ENCODE measurements at places on chromosomes 13 and 19.

DNA sequence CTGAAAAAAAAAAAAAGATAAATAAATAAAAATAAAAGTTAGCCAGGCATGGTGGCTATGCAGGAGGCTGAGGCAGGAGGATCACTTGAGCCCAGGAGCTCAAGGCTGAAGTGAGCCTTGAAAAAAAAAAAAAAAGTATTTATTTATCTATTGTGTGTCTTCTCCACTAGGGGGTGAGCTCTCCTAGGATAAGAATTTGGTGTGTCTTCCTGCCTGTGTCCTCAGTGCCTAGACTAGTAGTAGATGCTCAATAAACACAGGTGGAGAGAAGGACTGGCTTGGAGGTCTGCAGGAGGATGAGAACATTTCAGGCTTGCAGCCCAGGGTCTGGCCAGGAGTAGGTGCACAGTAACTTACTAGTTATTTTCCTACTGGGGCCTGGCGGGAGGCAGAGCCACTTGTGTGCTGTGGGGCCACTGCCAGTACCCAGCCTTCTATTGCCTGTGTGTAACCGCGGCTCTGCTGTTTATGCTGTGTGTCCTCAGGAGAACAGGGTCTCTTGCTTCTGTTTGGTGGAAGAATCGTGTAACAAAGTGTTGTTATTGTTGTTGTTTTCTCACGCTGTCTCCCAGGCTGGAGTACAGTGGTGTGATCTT lies 5.4 kb downstream of the LMTK3 start:
- DNase-seq, result peak; percentile 61

- DNase-seq, result no peak
These were observed 349.0 kb downstream of the EFNB2 start for GRCh38 chr13:106186366-106187030.

DNA sequence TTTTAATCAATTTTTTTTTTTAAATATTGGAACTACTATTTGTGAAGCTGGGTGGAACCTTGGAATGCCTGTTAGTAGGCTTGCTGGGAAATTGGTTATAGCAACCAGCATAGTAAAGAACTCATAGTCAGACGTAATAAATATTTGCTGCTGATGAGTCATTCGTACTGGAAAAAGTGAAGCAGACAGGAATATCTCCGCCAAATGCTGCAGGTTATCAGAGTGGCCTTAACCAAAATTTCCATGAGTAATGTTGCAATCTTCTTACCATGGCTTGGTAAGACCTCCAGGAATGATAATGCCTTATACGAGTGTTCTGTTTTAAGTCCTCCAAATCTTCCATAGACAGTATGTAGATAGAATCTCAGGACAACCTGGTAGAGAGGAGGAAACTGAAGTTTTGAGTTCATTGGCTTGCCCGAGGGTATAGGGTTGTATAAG lies 34.2 kb downstream of the MBNL2 start:
- no peak for DNase-seq

- DNase-seq, result no peak
These were observed 7.0 kb upstream of the LILRA1 start for GRCh38 chr19:54586397-54586796.

DNA sequence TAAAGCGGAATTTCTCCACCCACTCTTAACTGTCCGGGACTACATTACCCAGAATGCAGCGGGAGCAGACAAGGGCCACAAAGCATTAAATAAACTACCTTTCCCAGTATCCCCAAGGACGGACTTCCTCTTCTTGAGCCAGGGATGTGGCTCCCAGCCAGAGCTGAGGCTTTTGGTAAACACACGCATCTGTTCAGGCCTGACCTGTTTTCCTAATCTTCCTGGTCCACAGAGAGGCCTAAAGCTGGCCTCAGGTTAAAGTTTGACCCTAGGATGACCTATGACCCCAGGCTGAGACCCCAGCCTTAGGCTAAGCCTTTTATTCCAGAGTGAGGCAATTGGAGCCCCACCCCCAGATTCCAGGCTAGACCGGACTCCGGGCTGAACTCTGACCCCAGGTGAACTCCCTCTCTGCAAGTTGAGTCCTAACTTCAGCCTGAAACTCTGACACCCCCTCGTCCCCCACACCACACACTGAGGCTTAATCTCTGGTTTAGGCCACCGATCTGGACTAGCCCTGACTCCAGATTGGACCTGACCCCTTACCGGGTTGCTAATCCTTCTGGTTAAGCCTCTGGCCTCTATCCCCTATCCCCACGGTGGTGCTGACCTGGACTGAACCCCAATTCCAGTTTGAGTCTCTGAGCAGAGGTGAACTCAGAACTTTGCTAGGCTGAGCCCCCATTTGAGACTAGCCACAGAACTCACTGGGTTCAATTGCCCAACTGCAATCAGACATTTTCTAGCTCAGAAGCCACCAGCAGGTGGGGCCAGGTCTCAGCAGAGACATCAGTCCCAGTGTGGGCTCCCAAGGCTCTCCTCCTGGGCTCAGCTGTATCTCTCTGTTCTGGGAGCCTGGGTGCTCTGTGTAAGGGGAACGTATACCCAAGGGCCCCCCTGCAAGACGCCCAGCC lies 750 bp upstream of the GPR108 start:
- DNase-seq, result peak; percentile 72

- no peak for DNase-seq
These were observed 56.9 kb downstream of the PEPD start for GRCh38 chr19:33464733-33465115.

DNA sequence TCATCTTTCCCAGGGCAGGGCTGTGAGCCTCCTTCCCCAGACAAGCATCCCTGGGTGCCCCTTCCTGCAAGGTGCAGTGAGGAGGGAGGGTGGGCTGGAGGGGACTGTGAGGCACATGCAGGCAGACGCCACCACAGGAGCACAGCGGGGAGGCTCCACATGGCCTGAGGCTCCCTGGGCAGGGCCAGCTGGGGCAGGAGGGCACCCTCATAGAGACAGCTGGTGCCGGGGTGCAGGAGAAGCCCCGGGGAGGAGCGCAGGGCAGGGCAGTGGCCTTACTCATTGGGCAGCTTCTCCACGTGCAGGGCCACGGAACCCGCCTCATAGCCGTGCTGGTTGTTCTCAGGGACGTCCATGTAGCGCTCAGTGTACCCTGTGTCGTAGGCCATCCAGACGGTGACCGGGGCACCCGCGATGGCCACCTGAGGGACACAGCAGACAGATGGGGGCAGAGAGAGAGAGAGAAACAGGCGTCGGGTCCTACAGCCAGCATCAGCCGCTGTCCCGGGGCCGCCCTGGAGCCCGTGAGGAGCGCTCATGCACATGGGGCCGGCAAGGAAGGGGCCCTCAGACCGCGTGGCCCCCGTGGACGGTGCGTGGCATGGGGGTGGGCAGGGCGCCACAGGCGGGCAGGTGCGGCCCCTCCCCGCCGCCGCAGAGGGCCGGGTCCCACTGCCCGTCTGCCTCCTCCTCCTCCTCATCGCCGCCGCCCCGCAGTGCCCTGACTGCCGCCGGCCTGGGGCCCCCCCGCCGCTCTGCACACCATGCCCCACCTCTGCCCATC lies 12.5 kb upstream of the MYDGF start:
- DNase-seq, result no peak

DNA sequence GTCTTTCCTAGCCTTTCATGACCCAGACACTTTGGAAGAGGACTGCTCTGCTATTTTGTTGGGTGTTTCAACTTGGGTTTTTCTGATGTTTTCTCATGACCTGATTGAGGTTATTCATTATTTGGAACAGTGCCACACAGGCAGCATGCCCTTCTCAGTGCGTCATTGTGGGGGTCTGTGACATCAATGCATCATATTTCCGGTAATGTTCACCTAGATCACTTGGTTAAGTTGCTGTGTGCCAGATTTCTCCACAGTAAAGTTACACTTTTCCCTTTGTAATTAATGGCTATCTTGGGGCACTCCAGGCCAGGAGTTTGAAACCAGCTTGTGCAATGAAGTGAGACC lies 124.4 kb downstream of the SIPA1L3 start:
- no peak for DNase-seq

- DNase-seq, result peak; percentile 21
These were observed 53.2 kb downstream of the GPR12 start for GRCh38 chr13:26707122-26708006.

DNA sequence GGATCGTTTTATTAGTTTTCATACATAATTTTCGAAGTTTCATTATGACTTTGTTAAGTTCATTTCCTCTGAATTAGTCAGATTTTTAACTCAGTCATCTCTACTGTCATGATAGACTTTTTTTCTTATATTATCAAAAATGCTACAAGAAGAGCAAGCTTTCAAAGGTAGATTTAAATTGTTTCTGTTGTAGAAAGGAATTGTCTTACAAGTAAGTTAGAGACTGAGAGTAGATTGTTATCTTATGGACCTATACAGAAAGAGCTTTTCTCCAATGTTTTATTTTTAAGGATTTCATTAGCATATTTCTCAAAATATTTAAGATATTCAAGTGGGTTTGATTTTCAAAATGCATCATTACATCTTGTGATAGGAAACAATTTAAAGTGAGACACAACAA lies 2.7 kb downstream of the MAB21L1 start:
- no peak for DNase-seq

DNA sequence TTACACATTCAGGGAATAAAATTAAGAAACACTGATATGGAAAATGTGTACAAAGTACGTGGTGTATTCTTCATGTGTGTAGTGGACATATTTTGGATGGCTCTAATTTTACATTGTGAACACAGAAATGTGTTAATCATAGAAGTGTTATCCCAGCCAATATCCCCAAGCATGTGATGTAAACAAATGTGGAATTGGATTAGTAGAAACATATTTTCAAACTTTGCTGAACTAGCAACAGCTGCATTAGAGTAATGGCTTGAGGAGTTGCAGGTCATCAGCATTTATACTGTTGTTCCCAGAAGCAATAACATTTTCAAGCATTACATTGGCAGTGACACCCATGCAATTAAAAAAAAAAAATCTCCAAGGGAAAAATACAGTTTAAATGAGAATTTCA lies 600.6 kb downstream of the SLITRK1 start:
- no peak for DNase-seq
